Astrocyte of the hippocampus (primary cell): ENCODE measurements at places on chromosomes 11 and 22.

GRCh38 chr11:34318111-34319037 is 39.4 kb downstream of the ABTB2 start:
- DNase-seq = peak; percentile 55

GRCh38 chr11:122342089-122342744 is 226.2 kb upstream of the BLID start:
- no peak for DNase-seq

DNA sequence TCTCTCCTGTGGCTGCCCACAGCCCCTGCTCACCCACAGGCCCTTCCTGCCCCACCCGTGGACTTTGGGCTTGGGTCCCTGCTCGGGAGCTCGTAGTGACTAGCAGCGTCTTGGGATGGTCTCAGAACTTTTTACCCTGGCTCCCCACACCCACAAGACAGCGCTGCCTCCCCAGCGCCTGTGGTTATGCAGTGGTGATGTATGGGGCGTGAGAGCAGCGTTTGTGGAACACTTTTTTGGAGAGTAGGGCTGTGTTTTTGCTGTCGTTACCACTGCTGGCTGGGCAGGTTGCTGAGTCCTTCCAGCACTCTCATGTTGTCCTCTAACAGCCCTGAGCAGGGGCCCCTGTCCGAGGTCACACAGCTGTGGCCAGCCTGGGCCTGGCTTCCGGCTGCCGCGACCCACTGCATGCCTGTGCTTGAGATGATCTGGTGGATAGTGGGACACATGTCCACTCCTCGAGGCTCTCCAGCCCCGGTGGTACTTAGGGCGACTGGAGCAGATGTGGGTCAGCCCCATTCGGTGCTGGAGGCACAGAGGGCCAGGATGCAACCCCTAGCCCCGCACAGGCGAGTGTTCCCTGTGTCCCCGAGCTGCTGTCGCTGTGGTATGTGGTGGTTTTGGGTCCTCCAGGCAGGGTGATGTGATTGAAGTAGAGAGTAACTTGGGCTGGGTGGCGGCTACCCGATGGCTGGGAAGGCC is 7.1 kb upstream of the GRAMD4 start:
- DNase-seq = no peak

- no peak for DNase-seq
These were observed 137.0 kb downstream of the SERGEF start for GRCh38 chr11:17875891-17876290.

DNA sequence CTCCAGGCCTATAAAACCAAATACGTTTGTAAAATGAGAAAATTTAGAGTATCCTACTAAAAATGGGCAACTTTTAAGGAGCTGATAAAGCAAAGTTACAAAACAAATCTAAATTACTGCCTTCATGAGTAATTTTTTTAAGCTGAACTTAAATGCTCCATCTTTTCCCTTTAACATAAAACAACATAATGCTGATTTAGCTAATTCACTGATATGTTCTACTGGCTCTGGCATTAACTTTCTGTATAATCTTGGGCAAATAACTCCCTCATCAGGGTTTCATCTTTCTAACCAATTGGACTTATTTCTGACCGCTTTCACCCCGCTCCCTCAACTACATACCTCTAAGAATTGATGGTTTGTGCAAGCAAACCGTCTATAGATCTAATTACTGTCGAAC is 362 bp downstream of the OR10A3 start:
- no peak for DNase-seq

GRCh38 chr11:12377824-12378593 is 638 bp downstream of the PARVA start:
- DNase-seq = peak; percentile 93

DNA sequence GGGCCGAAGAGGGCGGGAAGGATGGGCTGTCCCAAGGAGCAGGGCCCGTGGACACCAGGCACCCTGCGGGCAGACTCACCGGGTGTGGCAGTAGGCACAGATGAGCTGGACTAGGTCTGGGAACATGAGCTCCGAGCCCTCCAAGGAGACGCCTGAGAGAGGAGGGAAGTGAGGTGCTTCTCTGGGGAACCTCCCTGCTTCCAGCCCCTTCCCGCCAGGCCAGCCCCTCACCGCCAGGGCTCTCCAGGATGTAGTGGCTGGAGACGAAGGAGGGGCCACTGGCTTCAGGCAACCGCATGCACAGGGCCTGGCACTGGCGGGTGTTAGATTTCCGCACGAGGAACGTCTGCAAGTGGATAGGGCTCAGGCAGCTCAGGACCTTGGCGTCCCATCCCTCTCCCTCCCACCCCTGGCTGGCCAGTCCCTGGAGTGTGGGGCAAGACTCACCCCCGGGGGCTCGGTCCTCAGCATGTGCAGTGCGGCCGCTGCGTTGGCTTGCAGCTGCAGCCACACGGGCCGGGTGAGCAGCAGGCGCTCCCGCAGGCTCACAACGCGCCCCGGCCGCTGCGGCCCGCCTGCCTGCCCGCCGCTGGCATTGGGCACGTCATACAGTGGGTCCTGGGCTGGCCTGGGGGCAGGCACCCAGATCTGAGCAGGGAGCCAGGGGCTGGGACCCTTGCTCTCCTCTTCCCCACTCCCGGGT is 552 bp downstream of the RIN1 start:
- DNase-seq = peak; percentile 67

DNA sequence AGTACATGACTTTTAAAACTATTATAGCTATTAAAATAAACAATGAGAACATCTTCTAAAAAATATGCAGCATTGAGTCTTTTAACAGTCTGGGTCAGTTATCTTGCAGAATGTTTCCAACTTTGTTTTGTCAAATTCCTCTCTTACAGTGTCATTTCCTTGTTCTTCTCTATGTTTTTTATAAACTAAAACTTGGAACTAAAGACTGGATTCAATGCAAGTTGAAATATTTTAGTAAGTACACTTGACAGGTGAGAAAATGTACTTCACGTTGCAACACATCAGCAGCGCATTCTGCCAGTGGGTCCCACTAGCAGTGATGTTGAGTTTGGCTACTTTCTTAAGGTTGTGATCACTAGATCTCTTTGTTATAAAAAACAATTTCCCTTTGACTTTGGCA is 1407.6 kb upstream of the RAG2 start:
- peak; percentile 5 for DNase-seq

DNA sequence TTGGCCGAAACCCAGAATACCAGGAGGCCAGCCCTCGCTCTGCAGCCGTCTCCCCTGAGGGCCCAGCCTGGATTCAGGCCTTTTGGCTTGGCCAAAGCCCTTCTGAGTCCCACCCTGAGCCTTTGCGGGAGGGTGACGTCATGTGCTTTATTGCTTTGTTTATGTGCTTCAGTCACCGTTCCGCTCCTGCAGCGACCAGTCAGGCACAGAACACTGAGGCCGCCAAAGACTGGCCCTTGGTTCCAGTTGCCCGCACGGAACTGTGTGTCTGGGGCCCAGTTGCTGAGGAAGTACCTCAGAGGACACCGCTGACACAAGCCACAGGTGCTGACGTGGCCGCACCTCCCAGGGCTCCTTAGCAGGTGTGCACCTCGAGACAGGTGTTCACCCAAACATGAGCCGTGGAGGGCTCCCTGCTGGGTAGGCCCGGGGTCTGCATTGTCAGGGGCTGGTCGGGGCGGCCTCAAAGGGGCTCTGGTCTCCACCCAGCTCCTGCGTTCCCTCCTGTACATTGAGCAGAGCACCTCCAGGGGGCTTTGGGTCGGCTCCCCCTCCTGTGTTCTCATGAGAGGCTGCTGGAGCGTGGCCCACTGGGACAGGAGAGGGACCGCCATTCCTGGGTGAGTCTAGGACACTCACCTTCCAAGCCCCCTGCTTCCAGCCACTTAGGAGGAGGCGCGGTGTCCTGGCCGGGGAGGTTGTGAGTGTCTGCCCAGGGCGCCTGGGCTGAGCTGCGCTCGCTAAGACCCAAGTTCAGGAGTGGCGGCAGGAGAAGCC is 376.8 kb downstream of the TBC1D22A start:
- no peak for DNase-seq

- no peak for DNase-seq
These were observed 2.5 kb upstream of the IGLL5 start for GRCh38 chr22:22884888-22885840.

- DNase-seq = peak; percentile 77
These were observed at the start of gene ZNF215 for GRCh38 chr11:6926208-6927029. TSS of gene ZNF215 (plus strand) at chr11:6926426. CDS start at chr11:6932273, 5,847 bp downstream.

DNA sequence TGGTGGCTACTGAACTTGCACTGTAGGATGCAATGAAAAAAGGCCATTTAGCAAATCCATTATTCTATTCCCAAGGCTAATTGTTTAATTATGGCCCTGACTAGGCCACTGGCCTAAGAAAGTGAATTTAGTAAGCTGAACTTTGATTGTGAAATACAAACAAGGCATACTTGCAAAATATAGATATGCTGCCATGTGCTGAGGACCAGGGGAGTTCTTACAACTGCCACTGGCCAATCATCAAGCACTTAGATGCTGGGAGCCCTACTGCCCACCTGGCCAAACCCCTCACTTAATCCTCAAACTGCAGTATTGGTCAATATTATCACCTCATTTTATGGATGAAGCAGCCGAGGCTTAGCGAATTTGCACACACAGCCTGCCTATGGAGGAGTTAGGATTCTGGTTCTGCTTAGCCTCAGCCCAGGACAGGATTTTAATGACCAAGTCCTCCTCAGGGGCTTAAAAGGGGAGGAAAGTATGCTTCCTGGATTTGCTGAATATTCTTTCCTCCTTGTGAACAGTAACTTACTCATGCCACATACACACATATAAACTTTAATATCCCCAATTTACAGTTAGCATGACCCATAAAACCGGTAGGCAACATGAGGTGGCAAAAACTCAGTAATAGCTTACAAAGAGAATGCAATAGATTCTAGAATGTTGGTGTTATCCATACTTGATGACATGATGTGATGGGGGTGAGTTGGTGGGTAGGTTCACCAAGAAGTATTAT is 39.3 kb downstream of the CD44 start:
- no peak for DNase-seq

DNA sequence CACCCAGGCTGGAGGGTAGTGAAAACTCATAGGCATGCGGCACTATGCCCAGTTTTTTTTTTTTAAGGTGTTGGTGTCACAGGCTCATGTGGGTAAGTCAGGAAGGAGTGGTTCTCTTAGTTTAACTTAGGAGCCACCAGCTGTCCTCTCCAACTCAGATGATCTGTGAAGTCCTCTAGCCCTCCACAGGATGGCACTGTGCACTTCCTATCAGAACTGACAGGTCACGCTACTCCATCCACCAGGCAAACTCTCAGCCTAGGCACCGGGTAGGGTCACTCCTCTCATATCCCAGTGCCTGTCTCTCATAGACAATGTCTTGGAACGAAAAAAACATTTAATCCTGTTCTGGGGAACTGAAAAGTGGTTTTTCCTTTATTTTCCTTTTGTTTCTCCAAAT is 16.5 kb downstream of the NAP1L4 start:
- DNase-seq = peak; percentile 32

DNA sequence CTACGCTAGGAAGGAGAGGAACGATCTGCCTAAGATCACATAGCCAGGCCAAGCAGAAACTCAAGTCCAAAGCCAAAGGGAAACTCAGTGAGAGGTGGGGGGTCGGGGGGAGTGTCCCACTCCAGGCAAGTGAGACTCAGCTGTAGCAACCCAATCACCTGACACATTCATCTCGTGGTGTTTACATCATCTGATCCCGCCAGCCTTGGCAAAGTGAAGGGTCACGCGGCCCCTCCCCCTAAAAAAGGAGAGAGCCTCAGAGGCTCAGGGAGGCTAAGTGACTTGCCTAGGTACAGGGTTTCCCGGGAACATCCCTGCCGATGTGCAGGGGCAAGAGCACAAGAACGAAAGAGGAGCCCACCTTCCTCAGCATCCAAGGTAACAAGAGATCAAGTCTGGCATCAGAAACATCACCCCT is 21.5 kb downstream of the MYH9 start:
- peak; percentile 60 for DNase-seq

GRCh38 chr11:130313383-130314183 is 1.1 kb downstream of the ZBTB44 start:
- DNase-seq = peak; percentile 14

DNA sequence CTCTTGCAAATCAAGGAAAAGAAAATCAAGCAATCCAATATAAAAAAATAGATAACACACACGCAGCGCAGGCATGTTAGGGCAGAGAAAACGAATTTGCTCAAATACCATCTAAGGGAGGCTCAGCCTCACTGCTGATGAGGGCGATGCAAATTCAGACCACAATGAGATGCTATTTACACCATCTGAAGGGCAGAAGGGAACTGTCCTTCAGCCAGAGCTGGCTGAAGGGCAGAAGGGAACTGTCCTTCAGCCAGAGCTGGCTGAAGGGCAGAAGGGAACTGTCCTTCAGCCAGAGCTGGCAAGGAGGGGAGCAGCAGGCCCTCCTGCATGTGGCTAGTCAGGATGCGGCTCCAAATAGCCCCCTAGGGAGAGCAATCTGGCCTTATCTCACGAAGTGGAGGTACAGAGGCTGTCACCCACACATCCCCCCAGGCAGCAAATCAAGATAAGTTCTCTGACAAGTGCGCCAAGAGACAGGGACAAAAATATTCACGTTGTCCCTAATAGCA is 7.6 kb upstream of the SLC39A13 start:
- DNase-seq = no peak

DNA sequence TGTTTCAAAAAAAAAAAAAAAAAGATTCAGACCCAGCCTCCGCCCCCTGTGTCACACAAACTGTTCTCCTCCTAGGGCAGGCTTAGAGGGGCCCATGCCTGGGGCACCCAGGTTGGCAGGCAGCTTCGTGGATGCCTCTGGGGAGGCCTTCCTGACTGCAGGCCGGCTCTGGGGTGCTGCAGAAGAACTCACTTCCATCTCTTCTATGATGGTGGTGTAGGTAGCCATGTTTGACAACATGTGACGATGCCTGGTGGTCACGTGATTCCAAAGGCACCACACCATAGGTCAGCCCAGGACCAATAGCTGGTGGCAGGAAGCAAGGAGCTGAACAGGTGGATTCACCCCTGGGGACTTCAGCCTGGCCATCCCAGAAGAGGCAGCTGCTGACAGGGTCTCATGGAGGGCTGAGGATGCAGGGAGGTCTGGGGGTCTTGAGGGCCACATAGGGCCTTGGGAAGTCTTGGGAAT is 24.1 kb upstream of the CELSR1 start:
- no peak for DNase-seq

- peak; percentile 4 for DNase-seq
These were observed 219.1 kb upstream of the CCDC179 start for GRCh38 chr11:23079382-23079813.
